Amygdala (tissue), 56 donors: ENCODE measurements at places on chromosomes 3 and 15.

- no peak for DNase-seq
These were observed 159.6 kb downstream of the GREM1 start for GRCh38 chr15:32877252-32878019.

- no peak for DNase-seq
These were observed 1.4 kb upstream of the RSRC1 start for GRCh38 chr3:158108445-158108985.

DNA sequence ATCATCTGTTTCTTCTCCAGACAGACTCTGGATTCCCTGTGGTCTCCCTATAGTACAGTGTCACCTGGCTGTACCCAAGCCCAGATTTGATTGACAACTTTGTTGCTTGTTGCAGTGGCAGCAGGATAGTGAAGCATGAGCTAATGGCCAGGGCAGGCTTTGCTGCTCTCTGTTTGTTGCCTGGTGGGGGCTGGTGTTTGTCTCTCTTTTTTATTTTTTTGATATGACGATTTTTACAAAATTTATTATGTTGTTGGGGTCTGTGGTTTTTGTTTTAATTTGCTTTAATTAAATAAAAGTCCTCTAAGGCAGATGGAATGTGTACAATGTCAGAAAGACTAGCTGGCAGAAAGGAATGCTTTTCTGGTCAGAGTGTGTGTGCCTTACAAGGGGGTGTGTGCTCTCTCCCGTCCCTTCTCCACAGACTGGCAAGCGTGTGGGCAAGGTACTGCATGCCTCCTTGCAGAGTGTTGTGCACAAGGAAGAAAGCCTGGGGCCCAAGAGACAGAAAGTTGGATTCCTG lies 15.2 kb upstream of the CLEC3B start:
- no peak for DNase-seq

DNA sequence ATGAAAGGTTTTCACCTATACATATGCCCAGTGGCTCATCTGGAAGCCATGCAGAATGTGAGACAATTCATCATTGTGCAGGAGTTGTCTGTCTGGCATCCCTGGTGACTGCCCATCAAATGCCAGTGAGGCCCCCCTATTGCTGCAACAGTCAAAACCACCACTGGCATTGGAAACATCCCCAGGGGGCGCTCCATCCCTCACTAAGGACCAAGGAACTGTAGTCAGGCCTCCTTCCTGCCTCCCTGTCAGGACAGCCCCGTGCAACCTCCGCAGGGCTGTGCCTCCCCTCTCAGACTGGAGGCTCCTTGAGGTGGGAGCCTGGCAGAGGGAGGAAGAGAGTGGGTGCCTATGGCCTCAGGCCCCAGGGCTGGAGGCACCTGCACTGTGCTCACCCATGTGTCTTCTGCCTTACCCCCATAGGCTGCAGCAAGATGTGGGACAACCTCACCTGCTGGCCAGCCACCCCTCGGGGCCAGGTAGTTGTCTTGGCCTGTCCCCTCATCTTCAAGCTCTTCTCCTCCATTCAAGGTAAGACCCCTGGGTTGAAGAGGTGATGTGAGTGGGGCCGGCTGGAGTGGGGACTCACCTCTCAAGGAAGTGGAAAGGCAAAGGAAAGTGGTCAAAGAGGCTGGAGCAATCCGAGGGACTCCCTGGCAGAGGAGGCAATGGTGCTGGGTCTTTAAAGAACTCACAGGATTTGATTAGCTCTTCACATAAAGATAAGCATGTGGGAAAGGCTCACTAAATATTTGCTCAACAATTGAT lies 16.5 kb downstream of the VIPR1 start:
- DNase-seq: no peak

DNA sequence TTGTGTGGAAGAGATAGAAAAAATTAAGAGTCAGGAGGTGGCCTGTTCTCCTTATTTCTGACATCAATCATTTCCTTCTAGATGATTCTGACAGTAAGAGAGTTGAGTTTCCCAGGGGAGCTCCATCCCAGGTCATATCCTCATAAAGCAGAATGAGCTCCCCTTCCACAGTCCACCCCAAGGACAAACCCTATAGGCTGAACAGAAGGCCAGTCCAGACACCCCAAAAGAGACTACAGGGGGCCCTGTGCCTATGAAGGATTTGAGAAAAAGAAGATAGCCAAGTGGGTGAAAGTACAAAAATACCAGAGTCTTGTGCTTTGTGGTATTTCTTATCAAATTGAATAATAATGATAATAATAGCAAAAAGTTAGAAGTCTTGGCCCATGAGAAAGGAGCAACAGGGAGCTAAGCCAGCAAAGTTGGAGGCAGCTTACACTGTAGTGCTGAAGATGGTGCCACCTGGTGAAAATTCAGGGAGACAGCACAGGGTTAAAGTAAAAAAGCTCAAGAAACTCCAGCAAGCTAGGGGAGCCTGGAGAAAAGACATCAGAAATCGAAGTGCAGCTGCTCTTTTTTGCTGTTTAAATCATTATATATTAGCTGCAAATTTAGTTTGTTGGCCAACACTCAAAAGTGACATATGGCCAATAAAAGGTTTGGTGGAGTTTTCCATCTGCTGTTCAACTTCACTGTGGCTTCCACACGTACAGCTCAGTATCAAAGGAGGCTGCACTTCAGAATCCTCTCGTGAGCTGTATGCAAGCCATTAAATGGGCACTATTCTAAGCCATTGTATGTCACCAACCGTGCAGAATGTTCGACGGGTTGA lies 35.8 kb upstream of the SLC24A5 start:
- DNase-seq: no peak

GRCh38 chr15:28955160-28955992 lies 69.6 kb downstream of the APBA2 start:
- no peak for DNase-seq
